ENCODE measurements at places on chromosomes 6 and 20.

- DNase-seq, result no peak
Measured at GRCh38 chr6:32074996-32075532, 34.1 kb downstream of the TNXB start.

DNA sequence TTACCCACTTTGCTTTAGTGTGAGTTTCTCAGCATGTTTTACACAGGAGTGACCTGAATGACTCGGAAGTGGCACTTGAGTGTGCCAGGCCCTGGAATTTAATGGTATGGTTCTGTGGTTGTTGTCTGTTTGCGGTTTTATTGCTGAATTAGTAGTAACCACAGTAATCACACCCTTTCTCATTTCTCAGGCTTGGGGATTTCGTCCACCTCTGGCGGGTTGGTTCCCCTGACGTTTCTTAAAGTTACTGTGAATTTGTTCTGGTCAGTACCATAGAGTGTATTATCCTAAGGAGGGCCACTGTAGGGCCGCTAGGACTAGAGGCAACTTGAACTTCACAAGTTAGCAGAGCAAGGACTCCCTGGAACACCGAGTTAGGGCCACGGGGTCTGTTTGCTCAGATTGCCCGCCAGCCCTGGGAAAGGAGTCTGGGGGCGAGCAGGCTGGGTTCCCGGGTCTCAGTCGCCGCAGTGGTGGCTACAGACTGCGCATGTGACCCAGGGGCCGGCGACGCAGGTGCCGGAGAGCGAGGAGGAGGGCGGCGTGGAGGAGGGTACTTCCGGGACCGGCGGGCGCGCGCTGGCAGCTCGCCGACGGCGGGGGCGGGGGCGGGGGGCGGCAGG is 546 bp upstream of the KLHL32 start:
- no peak for DNase-seq

DNA sequence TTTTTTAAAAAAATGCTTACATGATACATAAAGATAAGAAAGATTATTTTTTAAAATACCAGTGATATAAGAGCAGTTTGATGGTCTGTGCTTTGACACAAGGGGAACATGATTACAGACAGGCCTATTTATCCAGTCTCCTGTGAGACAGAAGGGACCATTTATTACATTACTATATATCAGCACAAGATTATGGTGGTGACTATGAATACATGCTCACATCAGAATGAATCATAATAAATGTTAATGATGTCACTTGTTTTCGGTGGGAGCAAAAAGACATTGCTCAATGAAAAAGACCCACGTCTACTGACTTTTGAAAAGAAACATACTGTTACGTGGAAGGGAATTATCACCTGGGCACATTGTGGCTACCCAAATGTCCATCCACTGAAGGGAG is 455.1 kb downstream of the CDC5L start:
- DNase-seq, result no peak

DNA sequence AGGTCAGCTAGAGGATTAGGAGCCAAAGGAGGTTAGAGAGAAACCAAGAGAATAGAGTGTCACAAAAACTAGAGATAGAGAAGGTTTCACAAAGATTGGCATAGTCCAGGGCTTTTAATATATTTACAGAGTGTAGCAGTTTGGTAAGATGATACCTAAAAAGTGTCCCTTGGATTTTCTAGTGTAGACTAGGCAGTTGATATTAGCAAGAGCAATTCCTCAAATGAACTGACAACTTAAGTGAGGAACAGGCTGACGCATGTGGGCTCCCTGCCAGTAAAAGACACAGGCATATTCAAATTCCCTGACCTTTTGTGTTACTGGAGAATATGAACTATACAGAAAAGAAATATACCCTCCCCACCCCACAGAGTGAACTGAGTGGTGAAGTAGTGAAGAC is 40.1 kb downstream of the VTA1 start:
- DNase-seq, result no peak

GRCh38 chr20:17627101-17627955 is 54.7 kb downstream of the RRBP1 start:
- no peak for DNase-seq

DNA sequence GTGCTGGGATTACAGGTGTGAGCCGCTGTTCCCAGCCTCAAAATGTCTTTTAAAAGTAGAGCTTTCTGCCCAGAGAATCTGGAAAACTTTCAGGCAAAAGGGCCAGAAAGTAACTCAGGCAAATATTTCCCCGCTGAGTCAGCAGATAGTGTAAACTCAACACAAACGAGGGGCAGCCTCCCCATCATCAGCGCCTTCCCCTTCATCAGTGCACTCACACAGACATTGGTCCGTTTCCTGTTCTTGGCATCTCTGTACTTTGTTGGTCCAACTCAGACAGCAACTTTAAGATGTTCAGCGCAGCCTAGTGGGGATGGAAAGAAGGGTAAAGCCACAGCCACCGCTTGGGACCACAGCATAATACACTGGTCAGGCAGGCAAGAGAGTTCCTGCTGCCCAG is 69.5 kb downstream of the CSE1L start:
- DNase-seq, result no peak

DNA sequence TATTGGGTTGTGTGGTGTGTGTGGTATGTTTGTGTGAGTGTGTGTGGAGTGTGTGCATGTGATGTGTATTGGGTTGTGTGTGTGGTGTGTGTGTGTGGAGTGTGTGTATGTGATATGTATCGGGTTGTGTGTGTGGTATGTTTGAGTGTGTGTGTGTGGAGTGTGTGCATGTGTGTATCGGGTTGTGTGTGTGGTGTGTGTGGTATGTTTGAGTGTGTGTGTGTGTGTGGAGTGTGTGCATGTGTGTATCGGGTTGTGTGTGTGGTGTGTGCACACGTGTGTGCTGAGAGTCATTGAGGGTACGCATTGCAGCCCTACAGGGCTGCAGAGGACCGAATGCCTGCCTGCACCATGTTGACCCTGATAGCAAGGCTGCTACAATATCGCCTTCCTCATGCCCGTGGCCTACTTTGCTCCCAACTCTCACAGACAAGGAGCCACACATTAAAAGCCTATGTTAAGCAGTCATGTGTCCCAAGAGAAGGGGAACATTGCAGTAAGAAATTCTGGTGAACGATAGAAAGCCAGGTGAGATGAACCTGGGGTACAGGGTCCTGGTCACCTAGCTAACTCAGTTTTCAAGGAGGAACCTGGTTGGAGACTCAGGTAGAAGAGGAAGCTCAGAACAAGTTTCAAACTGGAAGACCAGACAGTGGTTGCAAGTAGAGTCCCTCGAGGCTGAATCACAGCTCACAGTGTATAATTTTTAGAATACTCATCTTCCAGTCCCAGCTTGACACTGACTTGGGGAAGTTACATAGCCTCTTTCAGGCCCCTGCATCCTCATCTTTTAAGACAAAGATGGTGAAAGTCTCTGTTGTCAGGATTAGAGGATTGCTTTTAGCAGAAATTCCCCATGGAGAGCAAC is 45.7 kb upstream of the TMEM170B start:
- DNase-seq, result no peak

DNA sequence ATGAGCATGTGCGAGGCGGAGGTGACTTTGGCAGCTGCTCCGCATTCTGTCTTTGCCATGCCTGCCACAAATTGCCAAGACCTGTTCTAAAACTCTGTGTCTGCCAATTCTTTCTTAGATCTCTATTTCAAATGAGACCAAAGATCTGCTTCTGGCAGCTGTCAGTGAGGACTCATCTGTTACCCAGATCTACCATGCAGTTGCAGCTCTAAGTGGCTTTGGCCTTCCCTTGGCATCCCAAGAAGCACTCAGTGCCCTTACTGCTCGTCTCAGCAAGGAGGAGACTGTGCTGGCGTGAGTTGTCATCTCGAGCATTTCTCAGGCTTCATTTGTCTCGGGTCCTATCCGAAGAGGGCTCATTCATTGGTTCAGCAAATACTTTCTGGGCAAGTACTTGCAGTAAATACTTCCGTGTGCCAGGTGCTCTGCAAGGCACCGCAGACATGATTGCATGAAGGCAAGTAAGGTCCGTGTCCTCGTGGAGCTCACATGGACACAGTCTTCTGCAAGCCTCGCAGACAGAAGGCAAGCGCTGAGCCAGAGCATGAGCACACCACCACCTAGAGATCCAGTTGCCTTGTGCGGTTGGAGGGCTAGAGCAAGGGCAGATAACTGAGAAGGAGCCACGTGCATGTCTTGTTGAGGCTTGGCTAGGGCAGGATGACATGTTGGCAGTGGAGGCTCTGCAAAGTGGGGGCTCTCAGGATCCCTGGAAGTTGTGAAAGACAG is 19.7 kb upstream of the MROH8 start:
- no peak for DNase-seq

DNA sequence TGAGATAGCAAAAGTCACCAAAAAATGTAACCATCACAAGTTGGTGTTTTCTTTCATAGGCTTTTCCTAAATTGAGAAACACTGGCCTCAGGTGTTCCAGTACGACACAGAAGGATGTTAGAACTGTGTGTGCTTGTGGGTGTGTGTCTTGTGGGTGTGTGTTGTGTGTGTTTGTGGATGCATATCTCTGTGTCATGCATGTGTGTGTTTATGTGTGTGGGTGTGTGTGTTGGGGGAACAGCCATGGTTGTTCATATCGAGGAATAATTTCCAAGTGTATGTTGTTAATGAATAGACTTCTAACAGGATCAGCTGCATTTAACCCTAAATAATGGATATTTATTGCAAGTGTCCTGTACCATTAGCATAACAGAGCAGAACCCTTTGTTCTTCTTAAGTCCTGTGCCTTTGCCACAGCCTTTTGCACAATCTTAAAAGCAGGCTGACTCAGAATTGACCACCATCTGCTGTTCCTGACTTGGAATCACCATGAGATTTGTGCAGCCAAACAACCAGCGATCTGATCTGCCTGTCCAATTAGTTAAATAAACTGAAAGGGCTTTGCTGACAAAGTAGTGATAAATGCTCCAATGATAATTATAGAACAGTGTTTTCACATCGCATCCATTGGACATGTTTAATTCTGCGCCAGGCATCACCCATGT is 7.6 kb downstream of the CD93 start:
- DNase-seq, result no peak

DNA sequence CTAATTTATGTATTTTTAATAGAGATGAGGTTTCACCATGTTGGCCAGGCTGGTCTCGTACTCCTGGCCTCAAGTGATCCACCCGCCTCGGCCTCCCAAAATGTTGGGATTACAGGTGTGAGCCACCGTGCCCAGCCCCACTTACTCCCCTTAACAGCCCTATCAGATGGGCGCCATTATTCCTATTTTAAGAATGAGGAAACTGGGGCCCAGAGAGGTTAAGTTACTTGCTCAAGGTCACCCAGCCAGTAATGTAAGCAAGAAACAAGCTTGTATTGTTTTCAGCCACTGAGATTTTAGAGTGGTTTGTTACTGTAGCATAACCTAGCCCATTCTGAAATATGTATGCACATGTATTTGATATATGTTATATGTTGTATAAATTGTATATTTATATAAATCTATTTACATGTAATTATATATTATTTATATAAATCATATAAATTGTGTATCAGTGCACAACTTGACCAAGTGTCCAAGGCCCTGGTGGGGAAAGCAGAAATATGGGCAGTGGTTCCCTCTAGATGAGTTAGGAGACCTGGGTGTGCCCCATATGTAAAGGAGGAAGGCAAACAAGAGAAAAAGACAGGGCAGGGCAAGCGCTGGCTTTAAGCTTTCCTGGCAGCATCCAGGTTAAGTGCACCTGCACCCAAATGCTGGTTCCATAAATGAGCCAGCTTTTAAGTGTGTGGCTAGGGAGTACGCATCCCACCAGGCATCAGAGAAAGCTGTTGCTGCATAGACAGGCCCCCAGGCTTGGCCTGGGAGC is 1.2 kb upstream of the GUCA1A start:
- peak; percentile 63 for DNase-seq

DNA sequence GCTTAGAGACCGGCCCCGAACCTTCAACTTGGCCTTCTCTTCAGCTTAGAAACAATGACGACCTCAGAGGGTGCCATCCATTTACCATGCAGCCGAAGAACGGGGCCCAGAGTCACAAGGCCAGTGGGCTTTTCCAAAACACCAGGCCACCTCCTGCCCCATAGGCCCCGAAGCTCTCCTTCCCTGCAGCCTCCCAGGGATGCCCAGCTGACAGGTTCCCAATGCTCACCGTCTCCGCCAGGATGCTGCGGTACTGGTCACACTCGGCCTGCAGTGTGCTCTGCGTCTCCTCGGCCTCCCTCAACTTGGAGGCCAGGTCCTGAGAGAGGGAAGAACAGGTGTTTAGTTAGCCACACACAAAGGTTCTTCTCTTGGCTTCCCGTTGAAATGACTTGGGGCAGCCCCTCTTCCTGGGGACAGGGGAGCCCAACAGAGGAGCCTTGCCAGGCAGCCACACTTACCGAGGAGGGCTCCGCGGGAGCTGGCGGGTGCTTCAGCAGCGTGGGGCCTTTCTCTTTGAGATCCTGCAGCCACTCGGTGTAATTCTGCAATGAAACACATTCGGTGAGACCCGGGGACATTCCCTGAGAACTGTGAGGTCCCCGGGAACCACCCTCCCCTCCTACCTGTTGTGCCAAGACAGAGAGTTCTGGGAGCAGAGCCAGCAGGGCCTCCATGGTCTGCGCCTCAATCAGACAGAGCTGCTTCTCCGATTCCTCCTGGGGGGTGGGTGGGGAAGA is 51.5 kb downstream of the DSTN start:
- DNase-seq, result no peak

DNA sequence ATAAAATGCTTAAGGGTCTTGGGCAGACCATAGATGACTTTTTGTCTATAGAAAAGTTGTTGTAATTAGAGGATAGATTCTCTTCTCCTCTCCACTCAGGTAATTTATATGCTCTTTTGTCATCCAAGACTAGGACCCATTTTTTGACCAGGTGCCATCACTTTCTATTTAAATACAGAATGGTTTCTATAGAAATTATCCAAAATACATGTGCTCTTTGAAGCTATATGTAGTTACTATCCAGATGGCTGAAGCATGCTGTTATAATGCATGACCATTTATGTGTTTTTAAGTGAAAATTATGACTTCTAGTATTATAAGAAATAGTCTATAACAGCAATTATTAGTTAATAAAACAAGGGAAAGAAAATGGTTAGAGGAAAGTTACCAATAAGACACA is 3.0 kb upstream of the MLIP start:
- no peak for DNase-seq

DNA sequence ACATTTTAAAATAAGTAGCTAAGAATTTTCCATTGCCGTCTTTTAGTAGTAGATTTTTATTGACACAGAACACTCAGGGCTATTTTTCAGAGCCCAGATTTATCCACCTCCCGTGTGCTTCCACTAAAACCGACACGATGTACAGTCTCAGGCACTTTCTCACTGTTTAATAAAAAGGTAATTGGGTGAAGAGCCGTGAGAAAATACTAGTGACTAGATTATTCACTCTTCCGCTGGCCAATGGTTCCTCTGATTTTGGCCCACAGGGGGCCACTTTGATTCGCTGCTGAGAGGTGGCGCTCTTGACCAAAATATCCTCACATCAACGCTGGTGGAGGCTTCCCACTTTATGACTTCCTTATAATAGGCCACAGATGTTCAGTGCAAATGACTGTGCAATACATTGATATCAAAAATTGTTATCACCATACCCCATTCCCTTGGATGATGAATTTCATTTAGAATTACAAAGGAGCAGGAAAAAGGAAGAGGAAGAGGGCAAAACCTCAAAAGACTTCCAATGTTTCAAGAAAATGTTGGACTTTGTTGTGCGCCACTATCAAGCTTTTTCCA is 12.3 kb upstream of the HDDC2 start:
- DNase-seq, result peak; percentile 38

GRCh38 chr6:158552796-158553138 is 7.1 kb upstream of the TMEM181 start:
- no peak for DNase-seq

- DNase-seq, result no peak
Measured at GRCh38 chr6:29376003-29376402, 912 bp upstream of the OR12D3 start.

GRCh38 chr20:32447136-32448027 is 89.3 kb downstream of the ASXL1 start:
- DNase-seq, result no peak

- no peak for DNase-seq
Measured at GRCh38 chr6:158589366-158589765, 29.5 kb downstream of the TMEM181 start.
